ENCODE measurements at places on chromosomes 11 and 22.

- H3K27me3 ChIP-seq, result no peaks in the 10 kb centered on the region
- no peak overlapping the region for H3K27ac ChIP-seq
- no peak for DNase-seq
- no peak overlapping the region for H3K4me3 ChIP-seq
- H3K4me1 ChIP-seq, result no peaks in the 10 kb centered on the region
These were observed 221.2 kb upstream of the B3GAT1 start for GRCh38 chr11:134633276-134633675.

GRCh38 chr11:100687054-100687629 lies at the start of gene ARHGAP42:
Gene ARHGAP42, plus strand, starts transcription at chr11:100687288. Its CDS starts 391 bp downstream, at chr11:100687679.
- H3K4me3 ChIP-seq, result peak within 1 kb of the TSS; percentile 93
- peaks cover 16% of the 10 kb centered on the region for H3K4me1 ChIP-seq
- H3K27me3 ChIP-seq, result no peaks in the 10 kb centered on the region
- H3K27ac ChIP-seq, result peak within 1 kb of the TSS; percentile 71
- no peak for DNase-seq
- H3K36me3 ChIP-seq, result no peaks in the 10 kb centered on the region

- H3K27me3 ChIP-seq, result no peaks in the 10 kb centered on the region
- no peaks in the 10 kb centered on the region for H3K36me3 ChIP-seq
- no peak overlapping the region for H3K27ac ChIP-seq
- no peaks in the 10 kb centered on the region for H3K4me1 ChIP-seq
- no peak for DNase-seq
These were observed 477.7 kb upstream of the CADM1 start for GRCh38 chr11:115981814-115982471.

GRCh38 chr11:120974965-120975364 lies 48.9 kb upstream of the TBCEL start:
- DNase-seq, result no peak
- H3K4me1 ChIP-seq, result no peaks in the 10 kb centered on the region

- DNase-seq, result no peak
- no peak overlapping the region for H3K4me3 ChIP-seq
- H3K27me3 ChIP-seq, result no peaks in the 10 kb centered on the region
- H3K36me3 ChIP-seq, result no peaks in the 10 kb centered on the region
- H3K27ac ChIP-seq, result no peak overlapping the region
These were observed 7.8 kb downstream of the SLCO2B1 start for GRCh38 chr11:75158696-75159150.
